ENCODE measurements at places on chromosomes 11 and 22.

DNA sequence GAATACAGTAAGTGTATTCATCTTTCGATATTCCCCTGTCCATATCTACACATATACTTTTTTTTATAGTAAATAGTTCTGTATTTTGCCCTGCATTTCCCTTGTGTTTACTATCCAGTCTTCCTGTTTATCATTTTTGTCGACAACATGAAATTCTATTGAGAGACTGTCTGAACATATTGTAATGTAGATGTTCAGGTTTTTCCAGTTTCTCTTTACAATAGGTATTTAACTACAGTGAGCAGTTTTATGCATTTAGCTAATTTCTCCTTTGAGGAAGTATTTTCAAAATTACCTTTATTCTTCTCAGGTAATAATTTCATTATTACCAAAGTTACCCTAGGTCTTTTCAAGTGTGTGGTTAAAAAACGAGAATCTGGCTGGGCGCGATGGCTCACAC lies 16.7 kb downstream of the PIK3IP1 start:
- DNase-seq: no peak

DNA sequence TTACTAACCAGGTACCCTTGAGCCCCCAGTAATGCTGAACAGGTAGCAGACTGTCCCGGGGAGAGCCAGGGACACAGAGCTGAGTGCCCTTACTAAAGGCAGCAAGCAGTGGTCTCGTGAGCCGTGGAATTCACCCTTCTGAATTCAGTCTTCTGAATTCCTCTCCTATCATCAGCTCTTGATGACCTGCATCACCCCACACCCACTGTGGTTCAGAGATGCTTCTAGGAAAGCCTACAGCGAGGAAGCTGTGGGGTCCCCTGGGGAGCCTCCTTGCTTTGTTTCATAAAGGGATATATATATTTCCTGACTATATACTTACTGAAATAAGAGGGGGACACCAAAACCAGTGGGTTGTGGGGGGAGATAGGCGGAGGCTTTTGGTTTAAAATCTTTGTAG lies 2.6 kb downstream of the SPATA19 start:
- DNase-seq: no peak

GRCh38 chr11:42713753-42714152 lies 598.0 kb upstream of the API5 start:
- no peak for DNase-seq

DNA sequence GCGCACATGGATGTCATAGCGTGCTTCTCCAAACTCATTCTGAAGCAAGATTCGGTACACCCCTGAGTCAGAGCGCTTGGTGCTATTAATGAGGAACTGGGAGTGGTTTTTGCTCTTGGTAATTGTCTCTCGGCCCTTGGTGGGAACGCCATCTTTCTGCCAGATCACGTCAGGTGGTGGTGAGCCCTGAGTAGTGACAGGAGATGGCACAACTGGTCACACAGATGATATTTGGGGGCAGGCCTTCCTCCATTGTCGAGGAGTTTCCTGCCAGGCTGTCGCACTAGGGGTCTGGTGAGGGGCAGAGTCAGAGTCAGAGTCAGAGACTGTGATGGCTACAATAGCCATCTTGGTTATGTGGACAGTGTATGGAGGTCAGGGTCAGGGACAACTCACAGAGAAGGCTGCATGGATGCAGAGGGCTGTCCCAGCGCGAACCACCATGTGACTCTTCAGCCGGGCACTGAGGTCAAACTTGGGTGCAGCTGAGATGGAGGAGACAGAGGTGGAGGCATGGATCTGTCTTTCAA lies 9.3 kb downstream of the TMEM86A start:
- DNase-seq: no peak

- DNase-seq: no peak
These were observed 86.3 kb upstream of the HMGXB4 start for GRCh38 chr22:35170716-35171697.

- DNase-seq: no peak
These were observed 53.3 kb downstream of the BLID start for GRCh38 chr11:122062763-122063162.

DNA sequence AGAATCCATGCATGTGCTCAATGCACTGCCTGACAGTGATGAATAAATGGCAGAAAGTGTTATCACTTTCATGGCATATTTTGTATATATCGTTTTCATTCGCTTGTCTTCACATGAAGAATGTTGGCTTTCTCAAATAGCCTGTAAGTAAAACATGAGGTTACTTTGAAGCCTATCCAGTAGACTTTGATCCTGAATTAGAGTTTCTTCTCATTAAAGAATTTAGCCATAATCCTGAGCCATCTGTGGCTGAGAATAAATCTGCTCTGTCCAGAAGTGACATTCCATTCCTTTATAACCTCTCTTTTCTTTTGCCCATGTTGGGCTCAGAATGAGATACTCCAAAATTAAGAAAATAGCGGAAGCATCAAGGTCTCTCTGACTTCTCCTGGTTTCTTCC lies 1071.7 kb upstream of the TENM4 start:
- DNase-seq: no peak

DNA sequence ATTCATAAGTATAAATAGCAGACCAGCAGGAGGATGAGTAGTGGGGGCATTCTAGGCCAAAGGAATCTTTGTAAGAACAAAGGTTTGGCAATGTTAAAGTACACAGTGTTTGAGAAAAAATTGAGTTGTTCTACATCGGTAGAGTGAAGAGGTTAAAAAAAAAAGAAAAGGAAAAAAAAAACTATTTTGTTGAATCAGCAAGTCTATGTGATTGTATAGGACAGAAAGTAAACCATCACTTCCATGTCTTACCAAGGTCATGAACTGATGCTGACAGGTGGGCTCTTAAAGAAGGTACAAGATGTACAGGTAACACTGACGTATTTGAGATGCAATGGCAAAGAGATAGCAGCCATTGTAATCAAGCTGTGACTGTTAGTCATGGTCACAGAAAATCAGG lies 29.5 kb upstream of the PTH start:
- DNase-seq: no peak

DNA sequence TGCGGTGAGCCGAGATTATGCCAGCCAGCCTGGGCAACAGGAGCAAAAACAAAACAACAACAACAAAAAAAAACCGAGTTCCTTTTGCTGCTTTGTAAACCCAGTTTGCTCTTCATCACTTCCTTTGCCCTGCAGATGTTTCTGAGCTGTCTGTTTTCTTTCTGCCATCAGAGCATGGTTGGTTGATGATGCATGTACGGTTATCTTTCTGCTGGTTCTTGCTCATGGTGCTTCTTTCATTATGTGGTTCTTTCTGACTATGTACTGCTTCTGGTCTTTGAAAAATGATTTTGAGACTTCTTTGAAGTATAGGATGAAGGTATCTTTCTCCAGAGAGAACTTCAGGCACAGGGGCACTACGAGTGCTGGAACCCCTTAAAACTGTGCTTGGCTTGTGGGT lies 13.2 kb downstream of the TANGO2 start:
- DNase-seq: no peak

DNA sequence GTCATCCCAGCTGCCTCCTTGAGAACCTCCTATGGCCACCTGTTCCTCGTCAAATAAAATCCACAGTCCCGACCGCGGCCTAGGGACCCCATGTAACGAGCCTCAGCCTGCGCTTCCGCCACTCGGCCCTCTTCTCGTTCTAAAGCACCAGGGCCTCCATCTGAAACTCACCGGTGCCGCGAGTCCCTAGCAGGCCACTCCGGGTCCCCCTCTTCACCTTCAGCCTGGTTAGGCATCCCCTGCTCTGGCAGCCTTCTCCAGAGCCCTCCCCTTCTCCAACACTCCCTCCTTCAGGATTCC lies 2.4 kb upstream of the SSTR3 start:
- no peak for DNase-seq

- no peak for DNase-seq
These were observed 10.9 kb downstream of the RELA start for GRCh38 chr11:65651589-65652510.

DNA sequence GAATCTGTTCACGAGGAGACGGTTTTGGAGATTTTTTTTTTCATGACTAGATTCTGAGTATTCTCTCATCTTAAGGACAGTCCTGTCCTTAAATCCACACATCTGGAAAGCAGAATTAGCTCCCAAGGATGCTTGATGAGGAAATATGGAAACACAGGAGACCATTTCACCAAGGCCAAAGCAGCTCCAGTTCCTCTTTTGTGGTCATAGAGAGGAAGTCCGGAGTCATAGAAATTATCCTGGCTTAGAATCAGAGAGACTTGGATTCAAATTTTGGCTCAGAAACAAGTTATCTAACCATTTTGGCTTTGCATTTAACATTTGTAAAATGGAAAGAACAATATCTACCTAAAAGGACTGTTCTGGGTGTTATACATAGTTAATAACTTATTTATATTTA lies 7.3 kb upstream of the TEAD1 start:
- DNase-seq: no peak

GRCh38 chr11:126059238-126059781 lies 3.4 kb downstream of the CDON start:
- no peak for DNase-seq

- no peak for DNase-seq
These were observed 1270.6 kb downstream of the LRRC4C start for GRCh38 chr11:40188848-40189247.

DNA sequence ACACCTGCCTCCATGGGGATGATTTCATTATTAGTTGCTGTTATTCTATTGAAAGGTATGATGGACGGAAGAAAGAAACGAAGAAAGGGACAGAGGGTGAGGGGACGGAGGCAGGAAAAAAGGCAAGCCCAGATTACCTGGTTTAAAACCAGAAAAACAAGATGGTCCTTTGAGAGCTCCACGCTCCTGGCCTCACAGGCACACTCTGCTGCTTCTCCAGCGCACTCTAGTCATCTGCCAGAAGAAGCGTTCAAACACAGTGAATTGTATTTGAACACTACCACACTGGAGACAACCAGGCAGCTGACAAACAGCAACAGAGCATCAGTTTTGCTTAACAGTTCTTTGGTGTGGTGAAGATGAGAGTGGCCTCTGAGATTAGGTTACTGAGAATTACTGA lies 216.9 kb downstream of the CADM1 start:
- DNase-seq: no peak

- DNase-seq: no peak
These were observed 15.2 kb downstream of the SERPINH1 start for GRCh38 chr11:75577207-75577606.

DNA sequence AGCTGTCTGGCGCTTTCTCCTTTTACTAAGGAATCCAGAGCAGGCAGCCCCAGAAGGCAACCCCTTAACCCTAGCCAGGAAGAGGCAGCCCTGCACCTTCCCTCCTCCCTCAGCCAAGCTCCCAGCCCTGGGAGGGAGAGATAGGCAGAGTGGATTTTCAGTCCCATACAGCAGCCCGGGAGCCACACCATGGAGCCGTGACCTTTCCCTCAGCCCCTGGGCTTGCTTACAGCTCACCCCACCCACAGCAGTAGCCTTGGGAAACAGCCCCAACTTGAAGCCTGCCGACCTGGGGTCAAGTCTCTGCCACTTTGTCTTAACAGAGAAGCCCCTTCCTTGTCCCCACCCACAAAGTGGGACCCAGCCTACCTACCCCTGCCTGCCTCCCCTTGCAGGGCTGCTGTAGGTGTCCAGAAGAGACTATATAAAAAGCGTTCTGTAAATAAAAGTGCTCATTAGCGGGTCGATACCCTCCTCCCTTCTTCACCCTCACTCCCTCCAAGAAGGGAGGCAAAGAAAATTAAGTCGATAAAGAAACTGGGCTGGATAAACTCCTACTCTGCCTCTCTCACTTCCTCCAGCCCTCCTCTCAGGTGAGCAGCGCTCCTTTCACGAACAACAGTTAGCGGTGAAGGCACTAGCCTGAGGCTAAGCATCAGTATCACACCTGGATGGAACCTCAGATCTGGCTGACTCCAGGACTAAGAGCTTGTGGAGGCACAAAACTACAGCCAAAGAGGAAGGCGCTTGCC lies 4.2 kb downstream of the TST start:
- DNase-seq: no peak

GRCh38 chr22:41648432-41648831 lies 27.3 kb downstream of the XRCC6 start:
- no peak for DNase-seq

GRCh38 chr22:19854778-19855503 lies at the start of the genes GNB1L and RTL10:
Gene GNB1L (minus strand): TSS chr22:19854874. CDS start chr22:19821355, 33,519 bp downstream.
Gene RTL10 (minus strand): TSS chr22:19854874. CDS start chr22:19852261, 2,613 bp downstream.
- DNase-seq: peak; percentile 74

GRCh38 chr11:19398273-19398672 lies 157.5 kb upstream of the E2F8 start:
- no peak for DNase-seq

DNA sequence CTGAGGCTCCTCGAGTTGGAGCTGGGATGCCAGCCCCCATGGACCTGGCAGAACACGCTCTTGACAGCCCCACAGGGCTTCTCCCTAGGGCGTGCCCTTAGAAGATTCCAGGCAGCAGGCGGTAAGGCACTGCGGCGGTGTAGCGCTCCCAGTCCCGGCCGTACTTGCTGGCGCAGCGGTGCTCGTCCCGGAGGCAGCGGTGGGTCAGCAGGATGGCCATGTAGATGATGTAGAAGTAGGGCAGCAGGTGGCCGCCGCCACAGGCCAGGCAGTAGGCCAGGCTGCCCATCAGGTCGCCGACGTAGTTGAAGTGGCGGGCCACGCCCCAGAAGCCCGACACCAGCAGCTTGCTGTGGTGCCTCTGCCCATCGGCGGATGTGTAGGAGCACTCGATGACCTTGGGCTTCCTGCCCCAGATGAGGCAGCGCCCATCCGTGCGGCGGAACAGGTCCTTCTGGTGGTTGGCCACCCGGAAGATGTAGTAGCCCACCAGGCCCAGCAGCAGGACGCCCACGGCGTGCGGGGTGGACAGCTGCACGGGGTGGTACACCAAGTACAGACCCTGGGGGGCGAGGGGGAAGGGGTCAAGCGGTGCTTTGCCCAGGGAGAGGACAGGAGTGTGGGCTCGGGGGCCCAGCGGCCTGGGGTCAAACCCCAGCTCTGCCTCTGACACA lies 12.8 kb downstream of the DHCR7 start:
- DNase-seq: no peak

DNA sequence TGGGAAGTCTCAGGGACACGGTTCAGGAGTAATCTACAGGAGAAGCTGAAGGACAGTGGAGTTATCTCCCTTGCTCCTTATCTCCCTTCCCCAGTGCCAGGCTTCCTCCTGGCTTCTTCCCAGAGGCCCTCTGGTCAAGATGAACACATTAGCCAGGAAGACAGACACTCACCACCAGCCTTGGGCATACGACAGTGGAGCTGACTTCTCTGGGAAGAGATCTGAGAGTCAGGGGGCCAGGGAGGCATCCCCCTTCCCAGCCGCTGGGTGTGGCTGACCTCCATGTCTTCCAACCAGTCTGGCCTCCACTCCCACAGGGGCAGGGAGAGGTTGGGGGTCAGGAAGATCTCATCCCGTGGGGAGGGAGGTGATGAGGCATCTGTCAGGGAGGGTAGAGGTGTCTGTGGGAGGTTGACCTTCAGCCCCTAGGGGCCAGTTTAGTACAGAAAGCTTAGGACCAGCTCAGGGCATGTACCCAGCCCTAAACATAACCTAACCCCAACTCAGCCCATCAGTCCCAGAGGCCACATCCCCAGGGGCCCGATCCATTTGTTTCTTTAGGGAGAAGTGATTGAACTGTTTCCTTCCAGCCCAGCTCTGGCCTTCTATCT lies 12.7 kb downstream of the ROBO4 start:
- DNase-seq: no peak

- peak; percentile 18 for DNase-seq
These were observed 64.4 kb downstream of the MYH9 start for GRCh38 chr22:36323182-36323854.
